ENCODE measurements at places on chromosomes 12 and 14.

DNA sequence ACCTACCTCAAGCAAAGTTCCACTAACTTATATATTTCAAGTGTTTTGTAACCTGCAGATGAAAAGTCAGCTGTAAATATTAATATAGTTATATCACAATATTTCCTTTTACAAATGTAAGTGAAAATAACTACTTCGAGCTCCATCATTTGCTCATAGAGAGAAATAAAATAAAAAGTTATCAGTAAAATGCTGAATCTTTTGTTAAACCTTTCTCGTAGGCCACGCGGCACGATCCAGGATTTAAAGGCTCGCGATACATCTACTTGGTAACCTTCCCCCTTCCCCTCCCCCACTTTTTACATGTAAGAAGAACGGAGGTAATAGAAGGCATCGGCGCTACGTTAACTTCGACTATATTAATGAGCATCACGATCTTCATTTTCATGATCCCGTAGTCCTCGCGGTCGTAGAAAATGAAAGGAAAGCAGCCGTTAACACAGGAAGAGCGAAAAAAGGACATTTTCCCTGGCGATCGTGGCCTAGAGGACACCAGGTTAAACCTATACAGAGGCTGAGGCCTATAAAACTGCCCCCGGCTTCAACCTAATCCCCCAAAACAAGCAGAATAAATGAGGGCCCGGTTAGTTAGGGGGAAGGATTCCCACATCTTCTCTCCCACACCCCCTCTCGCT, 508 bp downstream of the HNRNPC start:
- no peak for DNase-seq

- DNase-seq: no peak
These were observed 190.8 kb downstream of the ADAMTS20 start for GRCh38 chr12:43361031-43361710.

DNA sequence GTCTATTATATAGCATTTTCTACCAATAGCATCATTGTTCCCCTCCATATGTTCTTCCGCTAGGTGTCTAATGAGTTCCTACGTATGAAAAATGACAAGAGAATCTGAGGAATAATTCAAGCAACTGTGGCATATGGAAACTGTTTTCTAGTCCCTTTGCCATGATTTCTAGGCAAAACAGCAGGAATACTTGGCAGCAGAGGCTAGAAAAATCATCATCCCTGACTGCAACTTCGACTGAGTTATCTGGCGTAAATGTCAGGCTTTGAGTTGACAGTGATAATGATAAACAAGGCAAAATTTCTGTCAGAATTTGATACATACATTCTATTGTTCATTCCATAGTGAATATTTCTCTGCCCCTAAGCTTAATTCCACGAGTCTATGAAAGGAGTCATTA, 572.8 kb upstream of the USP15 start:
- DNase-seq: no peak

- DNase-seq: no peak
These were observed 14.7 kb upstream of the STK38L start for GRCh38 chr12:27229367-27229766.

DNA sequence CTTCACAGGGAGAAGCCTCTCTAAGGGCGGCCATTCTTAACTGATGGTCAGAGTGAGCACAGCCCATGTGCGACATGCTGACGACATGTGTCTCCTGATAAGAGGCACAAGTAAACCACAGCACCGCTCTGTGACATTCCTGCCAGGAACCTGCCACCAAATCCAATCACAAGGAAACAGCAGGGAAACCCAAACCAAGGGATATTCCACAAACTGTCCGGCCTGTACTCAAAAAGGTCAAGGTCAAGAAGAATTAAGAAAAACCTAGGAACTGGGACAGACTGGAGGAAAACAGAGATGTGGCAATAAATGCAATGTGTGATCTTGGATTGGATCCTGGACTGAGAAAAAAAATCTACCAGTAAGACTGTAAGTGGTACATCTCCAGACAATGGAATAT, 91.9 kb downstream of the SYNE3 start:
- no peak for DNase-seq

DNA sequence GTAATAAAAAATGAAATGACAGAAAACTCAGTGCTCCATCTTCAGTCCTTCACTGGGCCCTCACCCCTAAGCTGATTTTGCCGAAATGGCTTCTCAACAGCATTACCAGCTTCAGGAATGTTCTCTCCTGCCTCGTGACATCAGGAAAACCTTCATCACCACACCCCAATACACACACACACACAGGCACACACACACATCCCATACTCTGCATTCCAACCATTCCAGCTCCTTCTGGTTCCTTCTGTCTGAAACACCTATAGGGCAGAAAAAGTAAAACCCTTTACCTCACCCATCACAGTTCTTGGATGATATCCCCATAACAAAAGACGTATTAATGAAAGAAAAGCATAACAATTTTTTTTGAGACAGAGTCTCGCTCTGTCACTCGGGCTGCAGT, 75.9 kb downstream of the CCDC60 start:
- DNase-seq: no peak

DNA sequence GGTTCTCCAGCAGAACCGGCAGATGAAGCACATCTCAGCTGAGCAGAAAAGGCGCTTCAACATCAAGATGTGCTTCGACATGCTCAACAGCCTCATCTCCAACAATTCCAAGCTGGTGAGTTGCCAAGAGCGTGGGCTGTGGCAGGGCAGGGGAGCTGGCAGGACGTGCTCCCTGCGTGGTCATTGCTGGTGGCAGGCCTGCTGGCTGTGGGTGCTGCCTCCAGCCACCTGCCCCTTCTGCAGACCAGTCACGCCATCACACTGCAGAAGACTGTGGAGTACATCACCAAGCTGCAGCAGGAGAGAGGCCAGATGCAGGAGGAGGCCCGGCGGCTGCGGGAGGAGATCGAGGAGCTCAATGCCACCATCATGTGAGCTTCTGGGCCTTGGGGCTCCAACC, 35.8 kb downstream of the IL31 start:
- no peak for DNase-seq

DNA sequence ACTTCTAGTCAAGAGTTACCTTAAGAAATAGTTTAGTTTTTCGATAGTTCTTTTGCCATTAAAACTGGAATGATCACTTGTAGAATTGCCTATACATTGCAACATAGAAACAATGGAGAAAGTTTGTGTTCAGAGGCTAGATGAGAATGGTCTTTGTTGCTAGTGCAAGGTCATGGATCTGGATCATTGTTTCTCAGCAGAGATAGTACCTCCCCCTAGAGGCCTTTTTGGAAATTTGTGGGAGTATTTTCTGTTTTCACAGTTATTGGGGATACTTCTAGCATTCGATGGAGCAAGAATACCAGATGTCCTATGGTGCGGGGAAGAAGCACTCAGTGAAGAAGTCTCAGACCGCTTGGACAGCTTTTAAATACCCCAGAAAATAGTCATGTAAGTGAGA, 138.8 kb upstream of the HMGA2 start:
- DNase-seq: no peak

GRCh38 chr12:125218952-125219351, 153.7 kb downstream of the AACS start:
- DNase-seq: no peak

DNA sequence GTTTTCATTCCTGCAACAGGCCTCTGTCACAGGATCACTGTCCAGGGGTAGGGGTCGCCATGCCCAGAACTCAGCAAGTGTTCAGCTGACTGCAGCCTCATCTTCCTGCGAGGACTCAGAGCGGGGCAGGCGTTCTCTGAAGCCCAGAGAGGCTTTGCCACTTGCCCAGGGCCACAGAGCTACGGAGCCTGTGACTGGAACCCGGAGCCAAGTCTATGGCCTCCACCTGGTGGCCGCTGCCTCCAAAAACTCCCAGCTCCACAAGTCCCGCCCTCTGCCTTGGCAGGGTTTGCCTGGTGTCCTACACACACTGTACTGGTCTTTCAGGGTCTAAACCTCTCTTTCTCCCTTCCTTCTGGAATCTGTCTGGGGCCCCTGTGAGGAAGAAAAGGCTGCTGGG, 8.7 kb upstream of the PPP1R13B start:
- DNase-seq: no peak

DNA sequence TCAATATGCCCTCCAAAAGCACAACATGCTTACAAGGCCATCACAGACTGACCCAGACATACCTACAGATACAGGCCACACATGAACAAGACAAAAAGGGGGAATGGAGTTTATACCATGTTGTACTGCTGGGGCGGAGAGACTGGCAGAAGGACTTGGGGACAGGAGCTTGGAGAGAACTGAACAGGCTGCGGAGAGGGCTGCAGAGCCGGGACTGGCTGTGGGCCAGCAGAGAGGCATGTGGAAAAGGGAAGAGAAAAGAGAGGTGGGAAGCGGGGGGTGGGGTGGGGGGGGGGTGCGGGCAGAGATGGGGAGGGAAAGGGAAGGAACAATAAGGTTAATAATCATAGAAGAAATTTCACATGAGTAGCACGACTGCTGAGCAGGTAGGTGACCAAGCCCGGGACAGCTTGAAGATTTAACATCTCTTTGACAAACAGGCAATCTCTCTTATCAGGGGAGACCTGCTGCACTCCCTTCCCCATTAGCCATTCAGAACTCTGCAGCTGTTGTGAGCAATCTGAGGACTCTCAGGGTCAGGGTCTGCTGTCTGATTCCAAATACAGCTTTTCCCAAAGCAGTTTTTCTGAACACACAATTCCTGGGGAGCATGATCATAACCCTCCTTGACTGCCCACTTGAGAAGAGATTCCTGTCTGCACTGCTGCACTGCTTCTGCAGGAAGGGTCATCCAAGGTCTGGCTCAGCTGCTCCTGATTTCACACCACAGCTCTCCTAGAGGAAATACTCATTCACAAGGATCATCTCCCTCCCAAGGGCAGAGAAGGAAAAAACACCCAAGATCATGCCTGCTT, 21.6 kb upstream of the STAC3 start:
- no peak for DNase-seq
